ENCODE measurements at places on chromosomes 7 and 10.

- DNase-seq, result no peak
These were observed 102.8 kb downstream of the CHN2 start for GRCh38 chr7:29297194-29297890.

DNA sequence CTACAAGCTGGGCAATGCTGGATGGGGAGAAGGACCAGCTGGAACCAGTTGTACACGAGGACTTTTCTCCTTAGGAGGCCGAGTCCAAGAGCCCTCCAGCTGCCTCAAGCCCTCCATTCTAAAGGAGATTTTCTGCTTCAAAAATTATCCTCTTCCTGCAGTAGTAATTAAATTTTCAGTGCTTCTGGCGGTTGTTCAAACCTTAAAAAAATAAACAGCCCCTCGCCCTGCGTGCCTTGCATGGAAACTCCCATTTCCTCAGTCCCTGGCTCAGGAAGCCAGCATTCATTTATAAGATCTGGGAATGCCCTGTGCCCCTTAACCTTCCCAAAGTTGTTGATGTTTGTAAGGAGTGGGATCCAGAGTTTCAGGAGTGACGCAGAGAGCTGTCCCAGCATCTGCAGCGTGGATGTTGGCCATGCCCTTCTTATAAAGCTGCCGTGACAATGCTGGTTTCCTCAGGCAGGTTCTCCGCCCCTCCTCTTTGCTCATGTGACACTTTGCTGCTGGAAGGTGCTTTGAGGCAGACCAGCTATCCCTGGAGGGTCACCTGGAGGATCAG is 24.0 kb upstream of the ACTR3B start:
- DNase-seq, result no peak

GRCh38 chr7:116356333-116356965 is 143.1 kb upstream of the CAV2 start:
- DNase-seq, result no peak

DNA sequence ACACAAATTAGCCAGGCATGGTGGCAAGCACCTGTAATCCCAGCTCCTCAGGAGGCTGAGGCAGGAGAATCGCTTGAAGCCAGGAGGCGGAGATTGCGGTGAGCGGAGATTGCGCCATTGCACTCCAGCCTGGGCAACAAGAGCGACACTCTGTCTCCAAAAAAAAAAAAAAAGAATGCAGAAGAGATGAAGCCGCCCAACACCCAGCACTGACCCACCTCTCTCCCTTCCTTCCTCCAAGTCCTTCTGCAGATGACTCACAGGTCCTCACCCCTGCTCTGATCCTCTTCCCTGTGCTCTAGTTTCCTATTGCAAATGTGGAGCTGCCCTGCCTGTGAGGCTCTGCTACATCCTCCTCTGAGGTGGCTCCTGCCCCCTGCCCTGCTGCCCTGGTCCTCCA is 22.0 kb upstream of the OPALIN start:
- no peak for DNase-seq

- DNase-seq, result no peak
These were observed 693 bp downstream of the ADIRF start for GRCh38 chr10:86968994-86969355.

DNA sequence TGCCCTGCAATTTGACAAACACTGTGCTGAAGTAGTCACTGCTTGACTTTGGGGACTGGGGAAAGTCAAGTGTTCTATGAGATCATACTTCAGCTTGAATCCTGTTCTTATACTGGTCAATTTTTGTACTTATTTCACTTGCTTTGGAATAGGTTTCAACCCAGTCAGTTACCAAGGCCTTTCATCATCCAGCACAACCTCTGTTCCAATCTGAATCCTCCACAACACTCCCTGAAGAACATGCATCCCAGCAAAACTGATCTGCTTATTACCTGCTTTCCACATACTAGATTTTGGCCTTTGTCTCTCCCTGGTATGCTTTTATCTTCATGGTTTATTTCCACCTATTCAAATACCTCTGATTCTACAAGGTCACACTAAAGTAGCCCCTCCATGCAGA is 29.5 kb downstream of the DPY19L1 start:
- no peak for DNase-seq

DNA sequence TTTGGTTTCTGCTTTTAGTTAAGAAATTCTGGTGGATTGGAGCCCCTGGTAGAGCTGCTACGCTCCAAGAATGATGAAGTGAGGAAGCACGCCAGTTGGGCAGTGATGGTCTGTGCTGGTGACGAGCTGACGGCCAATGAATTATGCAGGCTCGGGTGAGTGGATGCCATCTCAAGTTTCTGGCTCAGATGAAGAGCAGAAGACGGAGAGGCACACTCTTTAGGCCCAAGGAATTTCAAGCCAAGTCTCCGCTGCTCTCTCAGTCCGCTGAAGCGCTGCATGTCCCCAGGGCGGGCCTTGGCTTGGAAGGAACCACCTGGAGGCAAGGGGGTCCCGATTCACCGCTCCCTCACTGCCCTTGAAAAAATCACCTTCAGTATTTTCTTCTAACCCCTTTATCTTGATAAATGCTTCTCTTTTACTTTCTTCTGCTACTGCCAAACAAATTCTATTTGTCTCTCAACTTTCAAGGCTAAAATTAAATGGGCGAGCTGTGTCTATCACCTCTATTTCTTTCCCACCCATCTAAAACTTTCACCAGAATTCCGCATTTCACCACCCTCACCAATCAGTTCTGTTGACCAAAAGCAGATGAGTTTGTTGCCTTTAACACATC is 74.2 kb downstream of the ARMC3 start:
- DNase-seq, result no peak

DNA sequence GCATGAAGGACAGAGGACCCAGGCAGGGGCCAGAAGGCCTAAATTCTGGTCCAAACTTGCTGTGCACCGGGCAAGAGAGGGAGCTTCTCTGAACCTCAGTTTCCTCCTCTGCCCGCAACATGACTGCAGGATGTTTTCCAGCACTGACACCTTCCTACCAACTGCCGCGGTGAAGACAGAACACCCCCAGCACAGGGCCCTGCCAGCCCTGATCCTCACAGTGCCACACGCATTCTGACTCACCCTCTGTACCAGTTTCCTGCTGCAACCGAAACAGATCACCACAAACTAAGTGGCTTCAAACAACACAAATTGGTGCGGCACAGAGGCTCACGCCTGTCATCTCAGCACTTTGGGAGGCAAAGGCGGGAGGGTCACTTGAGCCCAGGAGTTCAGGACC is 18.1 kb downstream of the MAD1L1 start:
- DNase-seq, result no peak

DNA sequence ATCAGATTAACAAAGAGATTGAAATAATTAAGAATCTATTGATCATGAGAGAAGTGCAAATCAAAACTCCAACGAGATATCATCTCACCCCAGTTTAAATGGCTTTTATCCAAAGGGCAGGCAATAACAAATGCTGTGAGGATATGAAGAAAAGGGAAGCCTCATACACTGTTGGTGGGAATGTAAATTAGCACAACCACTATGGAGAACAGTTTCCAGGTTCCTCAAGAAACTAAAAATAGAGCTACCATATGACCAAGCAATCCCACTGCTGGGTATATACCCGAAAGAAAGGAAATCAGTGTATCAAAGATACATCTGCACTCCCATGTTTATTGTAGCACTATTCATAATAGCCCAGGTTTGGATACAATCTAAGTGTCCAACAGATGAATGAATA is 13.8 kb downstream of the FGL2 start:
- DNase-seq, result no peak
